Activated T-cell treated with anti-CD3 and anti-CD28 coated beads, Interleukin-2, amount 50 U/mL, for 48 hours (primary cell): ENCODE measurements at places on chromosomes 6 and 20.

DNA sequence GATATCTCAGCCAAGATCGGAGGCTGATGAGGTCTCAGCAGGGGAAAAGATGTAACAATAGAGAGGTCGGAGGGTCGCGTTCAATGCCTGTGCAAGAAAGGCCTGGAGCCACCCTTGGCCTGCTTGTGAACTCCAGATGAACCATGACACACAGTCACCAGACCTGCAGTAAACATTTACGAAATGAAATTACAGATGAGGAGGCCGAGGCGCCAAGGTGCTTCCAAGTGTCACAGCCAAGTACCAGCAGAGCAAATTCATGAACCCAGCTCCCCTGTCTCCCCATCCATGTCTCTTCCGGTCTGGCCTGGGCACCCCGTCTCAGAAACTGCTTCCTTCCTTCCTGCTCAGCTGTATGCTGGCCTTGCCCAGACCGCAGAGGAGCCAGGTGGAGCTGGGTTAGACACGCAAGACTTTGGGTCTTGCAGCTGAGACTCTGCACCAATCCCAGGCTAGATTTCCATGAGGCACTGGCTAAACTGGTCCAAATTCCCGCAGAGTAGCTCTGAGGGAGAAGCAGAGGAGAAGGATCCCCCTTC lies 48.1 kb downstream of the CHMP4B start:
- peak; percentile 37 for DNase-seq

GRCh38 chr20:48668451-48668946 lies 159.3 kb downstream of the PREX1 start:
- no peak for DNase-seq

DNA sequence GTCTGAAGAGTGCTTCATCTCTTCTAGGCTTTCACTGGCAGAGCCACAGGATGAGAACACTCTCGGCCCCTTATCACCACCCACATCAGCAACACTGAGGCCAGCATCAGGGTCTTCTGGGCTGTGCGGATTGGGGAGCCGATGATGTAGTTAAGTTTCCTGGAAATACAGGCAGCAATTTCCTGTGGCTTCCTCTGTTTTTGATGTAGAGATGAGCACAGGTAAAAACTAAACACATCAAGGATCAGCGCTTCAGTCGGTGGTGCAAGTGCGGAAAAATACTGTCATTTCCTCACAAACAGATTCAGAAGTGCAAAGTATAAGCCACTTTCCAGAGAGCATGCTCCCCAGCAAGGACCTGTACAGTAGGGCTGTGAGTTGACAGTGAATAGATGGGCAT lies 62.6 kb downstream of the BACH2 start:
- peak; percentile 82 for DNase-seq

GRCh38 chr6:11426571-11426970 lies 111.0 kb upstream of the TMEM170B start:
- DNase-seq, result no peak

GRCh38 chr6:105113422-105113821 lies 66.4 kb downstream of the POPDC3 start:
- no peak for DNase-seq

DNA sequence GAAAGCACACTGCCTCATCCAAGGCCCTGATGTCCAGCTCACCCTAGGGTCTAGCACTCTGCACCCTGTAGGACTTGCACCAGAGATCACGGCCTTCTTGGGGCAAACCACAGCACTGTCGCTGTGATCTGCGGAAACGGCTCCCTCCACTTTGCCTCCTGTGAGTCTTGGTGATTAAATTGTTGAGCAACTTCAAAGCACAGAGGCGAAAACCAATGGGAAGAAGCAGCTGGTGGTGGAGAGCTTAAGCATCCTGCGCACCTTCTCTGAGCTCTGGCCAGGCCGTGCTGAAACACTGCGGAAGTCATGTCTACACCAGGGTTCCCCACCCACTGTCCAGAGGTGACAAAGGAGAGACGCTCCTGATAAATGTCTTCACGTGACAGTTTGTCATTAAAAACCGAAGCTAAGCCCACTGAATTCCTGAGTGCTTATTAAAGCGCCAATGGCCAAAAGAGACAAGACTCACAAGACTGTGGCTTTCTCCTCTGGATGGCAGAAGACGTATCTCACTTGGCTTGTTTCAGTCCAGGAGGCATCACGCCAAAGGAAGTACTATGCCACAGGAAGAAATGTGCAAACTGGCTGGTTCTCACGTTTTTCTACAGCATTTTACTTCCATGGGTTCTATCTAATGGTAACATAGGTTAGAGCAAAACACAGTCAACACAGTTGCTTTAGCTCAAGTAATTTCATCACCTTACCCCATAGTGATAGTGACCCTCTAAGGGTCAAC lies 3.1 kb downstream of the RAMACL start:
- no peak for DNase-seq

DNA sequence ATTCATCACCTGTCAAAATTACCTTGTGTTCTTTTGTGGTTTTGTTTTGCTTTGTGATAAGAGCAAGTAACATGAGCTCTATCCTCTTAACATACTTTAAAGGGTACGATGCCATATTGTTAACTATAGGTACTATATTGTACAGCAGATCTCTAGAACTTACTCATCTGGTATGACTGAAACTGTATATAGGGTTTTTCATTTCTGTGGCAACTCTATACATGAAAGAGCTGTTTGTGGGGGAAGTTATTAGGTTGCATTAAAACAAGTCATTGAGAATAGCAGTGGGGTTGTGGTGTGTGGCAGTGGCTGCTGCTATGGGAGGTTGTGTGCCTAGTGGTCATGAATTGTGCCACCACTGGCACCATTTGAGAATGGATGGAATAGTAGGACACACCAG lies 268.4 kb downstream of the KCNQ5 start:
- no peak for DNase-seq

DNA sequence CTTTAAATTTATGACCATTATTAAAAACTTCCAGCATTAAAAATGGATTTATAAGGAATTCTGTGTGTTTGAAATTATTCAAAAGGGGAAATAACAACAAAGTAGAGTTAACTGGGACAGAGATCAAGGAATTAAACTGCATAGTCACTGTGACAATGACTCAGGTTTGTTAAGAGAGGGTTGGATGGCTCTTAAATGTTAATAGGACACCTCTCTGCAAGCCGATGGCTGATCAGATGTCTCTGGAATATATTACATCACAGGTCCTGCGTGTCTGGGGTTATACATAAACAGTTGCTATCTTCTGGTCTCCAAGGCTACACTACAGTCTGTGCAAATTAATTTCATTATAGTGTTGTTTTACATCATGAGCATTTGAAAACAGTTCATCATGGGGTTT lies 574.3 kb downstream of the COL12A1 start:
- no peak for DNase-seq

DNA sequence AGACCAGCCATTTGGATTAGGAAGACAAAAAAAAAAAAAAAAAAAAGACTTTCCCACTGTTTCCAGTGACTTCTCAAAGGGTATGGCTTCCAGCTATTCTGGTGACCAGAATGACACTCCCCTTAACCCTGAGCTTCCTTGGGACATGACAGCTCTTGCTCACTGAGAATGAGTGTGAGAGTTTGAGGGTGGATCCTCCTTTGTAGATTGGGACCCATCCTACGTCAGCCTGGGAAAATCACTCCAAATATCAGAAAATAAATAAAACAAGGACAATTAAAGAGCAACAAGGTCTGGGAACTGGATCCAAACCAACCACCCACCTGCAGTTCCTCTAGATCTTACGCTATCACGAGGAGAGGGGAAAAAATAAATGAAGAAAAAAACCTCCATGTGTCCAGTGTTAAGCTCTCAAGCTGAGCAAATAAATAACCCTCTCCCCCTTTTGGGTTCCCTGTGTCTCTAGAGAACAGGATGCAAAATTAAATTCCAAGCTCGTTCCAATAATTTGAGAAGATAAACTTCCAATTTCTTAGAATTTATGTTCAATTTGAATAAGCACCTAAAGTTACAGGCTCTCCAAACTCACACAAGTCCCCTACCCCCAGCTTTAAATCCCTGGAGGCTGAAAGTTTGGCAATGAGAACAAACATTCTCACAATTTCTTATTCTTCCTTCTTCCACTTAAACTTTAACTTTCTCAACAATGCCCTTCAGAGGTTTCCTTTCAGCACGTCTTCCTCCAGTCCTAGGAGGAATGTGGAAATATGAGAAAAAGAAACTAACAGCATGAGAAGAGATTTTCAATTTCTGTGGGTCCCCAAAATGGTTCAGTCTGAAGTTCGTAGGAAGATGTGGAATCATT lies 170.2 kb downstream of the MTFR2 start:
- no peak for DNase-seq

GRCh38 chr6:5278565-5279120 lies 17.3 kb downstream of the FARS2 start:
- no peak for DNase-seq

DNA sequence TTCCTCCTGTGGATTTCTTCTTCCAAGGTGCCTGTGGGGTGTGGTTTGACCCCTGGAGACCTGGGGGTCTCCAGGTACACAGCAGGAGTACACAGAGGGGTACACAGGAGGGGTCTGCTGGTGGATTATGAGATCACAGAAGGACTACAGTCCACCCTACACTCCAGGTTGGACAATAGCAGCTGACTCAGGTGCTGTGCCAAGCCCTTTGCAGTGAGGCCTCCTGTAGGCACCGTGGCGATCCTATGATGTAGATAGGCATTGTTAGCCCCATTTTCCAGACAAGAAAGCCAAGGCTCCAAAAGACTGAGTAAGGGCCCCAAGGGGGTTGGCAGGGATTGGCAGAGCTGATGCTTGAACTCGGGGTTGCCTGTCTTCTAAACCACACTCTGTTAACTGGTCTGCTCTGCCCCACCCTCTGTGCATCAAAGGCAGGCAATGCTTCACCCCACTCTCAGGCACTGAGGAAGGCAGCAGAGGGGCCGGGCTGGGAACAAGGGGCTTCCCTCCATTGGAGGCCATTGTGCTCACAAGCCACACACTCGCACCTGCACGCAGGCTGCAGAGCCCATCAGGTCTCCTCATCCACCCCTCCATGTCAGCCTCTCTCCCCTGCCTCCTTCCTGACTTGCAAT lies 77.5 kb upstream of the SIRPA start:
- no peak for DNase-seq

DNA sequence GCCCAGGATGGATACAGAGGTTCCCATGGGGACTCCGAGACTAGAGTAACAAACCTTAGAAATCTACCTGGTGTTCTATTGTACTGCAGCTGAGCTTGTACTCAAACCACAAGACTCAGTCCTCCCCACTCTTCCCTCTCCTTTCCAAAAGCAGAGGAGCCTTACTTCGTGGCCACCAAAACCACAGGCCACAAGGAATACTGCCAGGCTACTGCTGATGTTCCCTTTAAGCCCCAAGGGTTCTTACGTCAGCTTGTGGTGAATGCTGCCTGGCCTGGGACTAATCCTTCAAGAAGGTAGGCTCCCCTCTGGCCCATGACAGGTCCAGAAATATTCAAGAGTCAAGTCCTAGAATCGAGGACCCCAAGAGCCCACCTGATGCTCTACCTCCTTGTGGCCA lies 10.5 kb upstream of the DEFB128 start:
- no peak for DNase-seq

DNA sequence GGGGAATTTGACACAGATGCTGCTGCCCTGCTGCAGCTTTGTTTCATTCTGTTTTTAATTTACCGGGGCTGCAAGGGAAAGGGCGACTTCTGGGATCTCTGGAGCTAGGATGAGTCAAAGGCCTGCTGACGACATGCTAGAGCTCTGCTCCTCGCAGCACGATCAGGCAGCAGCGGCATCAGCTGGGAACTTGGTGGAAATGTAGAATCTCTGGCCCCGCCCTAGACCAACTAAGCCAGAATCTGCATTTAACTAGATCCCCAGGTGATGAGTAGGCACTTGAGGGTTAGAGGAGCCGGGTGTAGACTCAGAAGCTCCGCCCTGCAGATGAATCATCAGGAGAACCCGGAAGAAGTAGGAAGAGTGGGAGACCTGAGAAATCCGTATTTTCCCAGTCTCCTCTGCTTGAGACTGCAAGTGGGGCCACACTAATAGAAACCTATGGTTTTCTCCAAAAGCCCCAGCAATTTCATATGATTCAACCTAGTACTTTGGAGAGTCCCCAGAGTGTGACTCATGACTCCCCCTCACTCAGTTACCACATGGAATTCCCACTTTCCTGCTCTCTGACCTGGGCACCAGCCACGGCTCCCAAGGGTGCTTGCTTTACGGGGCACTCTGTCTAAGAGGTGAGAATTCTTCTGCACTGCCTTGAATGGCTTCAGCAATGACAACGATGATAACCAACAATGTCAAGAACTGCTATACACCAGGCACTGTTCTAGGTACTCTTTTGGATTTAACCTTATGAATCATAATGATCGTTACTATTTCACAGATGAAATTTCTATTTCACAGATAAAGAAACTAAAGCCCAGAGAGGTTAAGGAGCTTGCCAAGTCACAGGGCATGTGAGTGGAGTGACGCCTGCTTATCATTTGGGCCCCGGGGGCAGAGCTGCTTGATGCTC lies 18.1 kb downstream of the TUBB2B start:
- DNase-seq, result peak; percentile 82

DNA sequence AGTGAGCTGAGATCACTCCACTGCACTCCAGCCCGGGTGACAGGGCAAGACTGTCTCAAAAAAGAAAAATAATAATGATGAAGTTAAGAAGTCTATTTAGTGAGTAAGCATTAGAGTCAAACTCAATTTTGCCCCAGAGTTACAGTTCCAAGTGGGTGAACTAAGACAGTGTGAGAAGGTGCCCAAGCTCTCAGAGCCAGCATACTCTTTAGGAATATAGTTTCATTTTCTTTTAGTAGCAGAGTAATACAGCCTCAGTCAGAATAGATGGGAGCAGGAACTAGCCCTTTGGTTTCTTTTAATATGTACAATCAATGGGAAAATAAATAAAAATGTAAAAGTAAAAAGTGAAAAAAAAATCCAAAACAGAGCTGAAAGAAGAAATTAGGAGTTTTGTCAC lies 87.0 kb upstream of the ADGRF1 start:
- DNase-seq, result no peak

DNA sequence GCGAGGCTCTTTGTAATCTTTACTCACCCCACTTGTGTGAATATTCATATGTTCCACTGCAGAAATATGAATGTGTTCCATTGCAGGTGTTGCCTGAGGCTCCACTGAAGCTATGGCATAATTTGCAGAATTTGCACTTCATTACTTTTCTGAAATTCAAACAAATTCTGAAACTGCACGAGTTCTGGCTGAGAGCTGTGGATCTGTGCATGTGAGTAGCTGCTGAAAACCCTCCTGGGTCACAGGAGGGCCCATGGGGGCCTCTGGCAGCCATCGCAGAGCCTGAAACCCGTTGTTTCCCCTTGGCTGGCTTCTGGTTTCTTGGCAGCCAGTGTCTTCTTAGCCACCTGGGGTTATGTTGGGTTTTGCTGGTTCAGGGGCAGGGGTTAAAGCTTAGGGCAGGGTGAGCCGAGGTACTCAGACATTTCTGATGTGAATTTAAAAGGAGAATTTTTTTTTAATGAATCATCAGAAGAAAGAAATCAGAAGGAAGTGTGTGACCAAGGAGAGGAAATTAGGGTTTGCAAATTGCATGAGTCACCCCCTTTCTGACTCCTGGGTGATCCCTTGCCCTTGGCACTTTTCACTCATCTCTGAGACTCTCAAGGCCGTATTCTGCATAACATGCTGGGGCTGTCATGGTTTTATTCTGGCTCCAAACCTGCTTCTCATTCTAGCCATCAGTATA lies 40.6 kb downstream of the TOX2 start:
- DNase-seq, result peak; percentile 65

- DNase-seq, result no peak
Measured at GRCh38 chr20:25324412-25324811, 66.2 kb downstream of the ABHD12 start.
